Stimulated activated CD4-positive, alpha-beta T cell treated with anti-CD3 and anti-CD28 coated beads, Interleukin-15, amount 100 ng/mL, for 48 hours (primary cell): ENCODE measurements at places on chromosomes 13 and 19.

DNA sequence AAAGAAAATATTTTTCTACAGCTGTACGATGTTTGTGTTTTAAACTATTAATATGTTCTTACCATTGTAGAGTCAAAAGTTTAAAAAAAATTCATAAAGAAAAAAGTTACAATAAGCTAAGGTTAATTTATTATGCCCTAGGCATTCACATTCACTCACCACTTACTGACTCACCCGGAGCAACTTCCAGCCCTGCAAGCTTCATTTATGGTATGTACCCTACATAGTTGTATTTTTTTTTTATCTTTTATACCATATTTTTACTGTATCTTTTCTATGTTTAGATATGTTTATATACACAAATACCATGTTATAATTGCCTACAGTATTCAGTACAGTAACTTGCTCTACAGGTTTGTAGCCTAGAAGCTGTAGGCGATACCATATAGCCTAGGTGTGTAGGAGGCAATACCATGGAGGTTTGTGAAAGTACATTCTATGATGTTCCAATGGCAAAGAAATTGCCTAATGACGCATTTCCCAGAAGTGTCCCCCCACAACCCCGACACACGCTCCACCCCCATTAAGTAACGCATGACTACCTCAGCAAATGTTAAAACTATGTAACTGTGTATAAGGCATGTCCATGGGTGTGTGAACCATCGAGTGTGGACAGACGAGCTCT, 60.4 kb downstream of the SLITRK6 start:
- DNase-seq, result no peak

DNA sequence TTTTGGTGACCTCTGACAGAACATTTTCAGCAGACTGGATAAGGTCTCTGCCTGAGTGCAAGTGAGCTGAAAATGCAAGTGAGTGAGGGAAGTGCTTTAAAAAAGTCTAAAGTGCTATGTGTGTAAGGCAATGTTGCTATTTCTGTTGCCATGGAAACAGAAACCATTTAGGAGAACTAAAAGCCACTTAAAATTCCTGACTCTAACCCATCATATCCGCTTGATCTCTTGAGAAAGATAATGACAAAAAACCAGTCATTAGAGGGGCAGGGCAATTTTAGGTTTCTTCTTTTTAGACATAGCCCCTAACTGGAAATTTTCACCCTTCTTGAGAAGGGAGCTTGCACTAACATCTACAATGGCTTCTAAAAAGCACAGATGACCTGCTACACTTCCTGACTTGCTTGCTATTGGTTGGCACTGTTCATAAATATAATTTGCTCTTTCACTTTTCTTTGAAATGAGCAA, at the start of gene CYSLTR2:
CYSLTR2 (plus strand) TSS at position 458 of the 468 bp plus-strand sequence. CDS start 52,889 bp downstream, outside the sequence.
- DNase-seq, result peak; percentile 1

GRCh38 chr13:112186091-112186490, 119.1 kb downstream of the SOX1 start:
- DNase-seq, result no peak

DNA sequence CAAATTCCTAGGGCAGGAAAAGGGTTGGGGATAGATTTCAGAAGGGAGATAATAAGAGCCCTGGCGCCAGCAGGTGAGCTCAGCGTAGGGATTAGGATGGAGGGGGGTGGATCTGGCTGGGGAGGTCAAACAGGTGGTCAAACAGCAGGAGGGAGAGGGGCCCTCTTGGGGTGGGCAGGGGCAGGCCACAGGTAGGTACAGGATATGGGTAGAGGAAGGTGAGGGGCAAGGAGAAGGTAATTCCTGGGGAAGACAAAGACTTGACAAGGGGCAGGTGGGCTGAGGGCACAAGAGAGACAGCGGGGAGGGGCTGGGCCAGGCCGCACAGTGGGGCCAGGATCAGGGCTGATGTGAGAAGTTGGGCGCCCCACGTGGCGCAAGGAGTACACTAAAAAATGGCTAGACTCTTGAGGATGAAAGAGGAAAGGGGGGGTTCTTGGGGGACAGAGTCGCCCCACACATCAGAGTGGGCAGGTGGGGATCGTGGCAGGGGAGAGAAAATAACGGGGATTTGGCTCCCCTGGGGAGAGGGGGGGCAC, 713 bp downstream of the KRI1 start:
- peak; percentile 37 for DNase-seq

GRCh38 chr19:15180451-15181390, 20.1 kb downstream of the NOTCH3 start:
- DNase-seq, result no peak

DNA sequence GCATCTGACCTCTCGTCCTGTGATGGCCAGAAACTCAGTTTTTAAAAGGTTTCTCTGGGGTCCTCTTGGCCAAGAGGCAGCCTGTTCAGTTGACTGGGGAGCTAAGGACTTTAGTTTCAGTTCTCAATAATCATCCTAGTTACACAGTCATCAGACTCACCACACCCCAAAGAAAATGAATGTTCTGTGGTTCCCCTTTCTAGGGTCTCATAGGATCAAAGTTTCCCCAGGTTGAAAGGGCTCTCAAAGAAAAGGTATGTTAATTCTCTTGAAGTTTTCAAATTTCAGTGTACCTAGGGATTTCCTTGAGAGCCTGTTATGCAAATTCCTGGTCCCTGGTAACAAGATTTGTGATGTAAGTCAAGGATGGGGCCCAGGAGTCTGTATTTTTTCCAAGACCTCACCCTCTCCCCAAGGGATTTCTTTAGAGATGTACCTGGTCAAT, 94.9 kb downstream of the FAM216B start:
- DNase-seq, result no peak

GRCh38 chr13:43272851-43273250, 249.5 kb downstream of the DNAJC15 start:
- no peak for DNase-seq

GRCh38 chr13:105343134-105343806, 1192.2 kb downstream of the EFNB2 start:
- DNase-seq, result no peak

GRCh38 chr13:91346850-91347201, 661 bp upstream of the MIR17HG start:
- peak; percentile 54 for DNase-seq

- peak; percentile 66 for DNase-seq
Measured at GRCh38 chr13:98664047-98664446, 87.1 kb upstream of the STK24 start.

GRCh38 chr19:45657520-45658167, 10.4 kb upstream of the GIPR start:
- no peak for DNase-seq

DNA sequence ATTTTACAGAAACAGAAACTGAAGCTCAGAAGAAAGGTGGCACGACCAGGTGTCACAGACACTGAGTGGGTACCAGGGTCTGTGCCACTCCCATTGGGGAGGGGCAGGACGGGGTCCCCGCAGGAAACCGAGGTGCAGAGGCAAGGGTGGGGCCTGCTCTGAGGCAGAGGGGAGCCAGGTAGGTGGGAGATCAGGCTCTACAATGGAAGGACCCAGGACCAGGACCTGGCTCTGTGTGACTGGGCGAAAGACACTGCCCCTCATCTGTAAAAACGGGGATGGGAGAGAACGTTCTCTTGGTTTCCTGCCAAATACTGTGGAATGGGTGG, 2.8 kb downstream of the PTGIR start:
- DNase-seq, result no peak

- no peak for DNase-seq
Measured at GRCh38 chr19:8308891-8309291, 733 bp upstream of the CD320 start.

DNA sequence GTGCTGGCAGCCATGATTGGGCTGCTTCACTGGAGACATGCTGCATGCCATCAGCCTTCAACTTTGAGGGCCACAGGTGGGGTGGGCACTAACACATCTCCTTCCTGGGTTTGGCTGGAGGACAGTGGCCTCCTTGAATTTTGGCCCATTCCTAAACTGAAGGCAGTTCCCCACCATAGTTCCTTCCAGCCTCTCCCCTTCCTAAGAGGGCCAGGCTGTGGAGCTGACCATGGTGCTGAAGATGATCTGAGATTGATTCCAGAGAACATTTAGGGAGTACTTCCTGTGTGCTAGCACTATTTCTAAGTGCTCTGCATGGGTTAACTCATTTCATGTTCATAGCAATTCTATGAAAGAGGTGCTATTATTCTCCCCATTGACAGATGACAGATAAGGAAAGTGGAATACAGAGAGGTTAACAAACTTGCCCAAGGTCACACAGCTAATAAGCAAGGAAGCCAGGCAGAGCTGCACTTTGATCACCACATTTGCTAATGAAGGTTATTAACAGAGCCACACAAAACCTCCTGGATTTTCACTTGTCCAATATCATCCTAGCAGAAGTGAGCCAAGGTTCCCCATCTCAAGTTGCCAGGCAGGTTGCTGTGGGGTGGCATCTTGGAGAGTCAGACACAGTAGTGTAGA, 175.3 kb downstream of the ZIC5 start:
- peak; percentile 4 for DNase-seq

- no peak for DNase-seq
Measured at GRCh38 chr13:113143466-113144254, 14.8 kb upstream of the PROZ start.
